ENCODE measurements at places on chromosomes 5 and 9.

DNA sequence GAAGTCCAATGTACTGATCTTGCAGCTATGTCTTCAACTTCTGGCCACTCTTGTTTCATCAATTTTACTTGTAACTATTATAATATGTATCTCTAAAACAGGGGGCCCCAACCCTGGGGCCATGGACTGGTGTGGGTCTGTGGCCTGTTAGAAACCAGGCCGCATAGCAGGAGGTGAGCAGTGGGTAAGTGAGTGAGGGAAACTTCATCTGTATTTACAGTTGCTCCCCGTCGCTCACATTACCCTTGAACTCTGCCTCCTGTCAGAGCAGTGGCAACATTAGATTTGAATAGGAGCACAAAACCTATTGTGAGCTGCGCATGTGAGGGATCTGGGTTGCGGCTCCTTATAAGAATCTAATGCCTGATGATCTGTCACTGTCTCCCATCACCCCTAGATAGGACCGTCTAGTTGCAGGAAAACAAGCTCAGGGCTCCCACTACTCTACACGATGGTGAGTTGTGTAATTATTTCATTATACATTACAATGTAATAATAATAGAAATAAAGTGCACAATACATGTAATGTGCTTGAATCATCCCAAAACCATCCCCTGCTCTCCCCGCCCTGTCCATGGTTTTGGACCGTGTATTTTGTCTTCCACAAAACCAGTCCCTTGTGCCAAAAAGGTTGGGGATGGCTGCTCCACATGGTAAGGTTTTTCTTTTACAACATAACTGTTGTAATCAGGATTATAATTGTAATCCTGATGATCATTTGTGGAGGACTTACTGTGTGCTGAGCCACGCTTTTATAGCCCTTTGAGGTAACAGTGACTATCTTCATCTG is 26.9 kb upstream of the SH3PXD2B start:
- DNase-seq: no peak

- no peak for DNase-seq
These were observed 25.4 kb downstream of the IRF1 start for GRCh38 chr5:132465059-132465707.

DNA sequence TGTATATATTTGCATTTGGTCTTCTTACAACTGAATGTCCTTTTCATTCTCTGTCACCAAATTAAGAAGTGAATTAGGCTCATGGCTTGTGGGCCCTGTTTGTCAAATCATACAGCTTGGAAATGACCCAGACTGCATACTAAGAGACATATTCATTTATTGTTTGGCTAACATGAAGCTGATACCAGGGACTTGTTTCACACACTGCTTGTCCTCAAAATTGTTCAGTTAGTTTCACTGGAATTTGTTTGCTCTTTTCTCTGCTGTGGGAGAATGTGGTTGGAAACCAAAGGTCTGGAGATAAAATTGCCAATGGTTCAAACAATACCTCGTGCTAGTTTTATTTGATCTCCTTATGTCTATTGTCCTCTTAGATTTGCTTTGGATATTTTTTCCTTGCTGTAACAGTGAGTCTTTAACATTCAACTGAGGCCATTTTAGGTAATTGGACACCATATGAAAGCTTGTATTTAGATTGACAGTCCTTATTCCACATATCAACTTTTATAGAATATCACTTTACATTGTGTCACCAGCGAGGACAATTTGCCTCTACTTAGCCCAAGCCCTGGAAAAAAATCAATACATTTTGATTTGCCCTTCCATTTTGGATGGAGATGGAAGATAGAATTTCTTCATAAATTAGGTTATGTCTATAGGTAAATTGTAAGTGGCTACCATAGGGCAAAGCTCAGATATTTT is 144.3 kb upstream of the MTAP start:
- DNase-seq: no peak

GRCh38 chr5:75706016-75706415 is 11.2 kb downstream of the POC5 start:
- DNase-seq: no peak

DNA sequence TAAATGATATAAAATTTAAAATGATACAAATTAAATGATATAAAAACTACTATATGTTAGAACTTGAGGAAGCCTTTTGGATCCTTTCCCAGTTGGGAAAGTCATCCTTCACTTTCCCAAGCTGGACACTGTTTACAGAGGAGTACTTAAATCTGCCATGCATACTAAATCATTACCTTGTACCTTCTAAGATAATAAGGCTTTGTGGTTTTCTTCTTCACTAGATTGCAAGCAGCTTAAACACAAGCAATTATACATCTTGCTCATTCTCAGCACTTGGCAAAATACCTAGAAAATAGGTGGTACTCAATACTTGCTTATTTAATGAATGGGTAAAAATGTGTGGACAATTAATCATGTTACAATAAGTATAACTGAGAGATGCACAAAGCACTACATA is 666.8 kb downstream of the PTPRD start:
- no peak for DNase-seq

DNA sequence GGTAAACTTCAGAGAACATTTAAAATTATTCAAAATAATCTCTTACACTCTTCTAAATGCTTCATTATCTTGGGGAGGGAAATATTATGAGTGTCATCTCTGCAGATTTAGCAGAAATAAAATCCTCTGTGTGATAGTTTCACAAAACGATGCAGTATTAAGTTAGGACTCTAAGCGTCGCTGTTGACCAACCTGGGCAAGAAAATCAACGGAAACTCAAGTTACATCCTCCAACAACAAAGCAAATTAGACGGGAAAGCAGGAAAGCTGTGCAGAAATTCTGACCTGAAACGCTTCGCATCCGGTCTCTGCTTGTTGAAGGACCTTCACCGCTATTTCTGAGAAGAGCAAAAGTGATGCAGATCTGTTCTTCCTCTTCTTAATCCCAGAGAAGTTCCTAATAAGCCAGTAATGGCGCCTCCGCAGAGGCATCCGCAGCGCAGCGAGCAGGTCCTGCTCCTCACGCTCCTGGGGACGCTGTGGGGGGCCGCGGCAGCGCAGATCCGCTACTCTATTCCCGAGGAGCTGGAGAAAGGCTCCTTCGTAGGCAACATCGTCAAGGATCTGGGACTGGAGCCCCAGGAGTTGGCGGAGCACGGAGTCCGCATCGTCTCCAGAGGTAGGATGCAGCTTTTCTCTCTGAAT is at the start of gene PCDHGA6:
TSS of gene PCDHGA6 (plus strand) at position 219 of the 645 bp plus-strand sequence. CDS start at position 412, 193 bp downstream.
- DNase-seq: no peak

- no peak for DNase-seq
These were observed 169.8 kb downstream of the COL23A1 start for GRCh38 chr5:178420354-178420781.

- DNase-seq: no peak
These were observed 1.8 kb upstream of the AMACR start for GRCh38 chr5:34009610-34010009.

- peak; percentile 63 for DNase-seq
These were observed 21.8 kb upstream of the ANKRD18A start for GRCh38 chr9:38641985-38642864.

- DNase-seq: no peak
These were observed 211.3 kb downstream of the NTRK2 start for GRCh38 chr9:84880835-84881234.

DNA sequence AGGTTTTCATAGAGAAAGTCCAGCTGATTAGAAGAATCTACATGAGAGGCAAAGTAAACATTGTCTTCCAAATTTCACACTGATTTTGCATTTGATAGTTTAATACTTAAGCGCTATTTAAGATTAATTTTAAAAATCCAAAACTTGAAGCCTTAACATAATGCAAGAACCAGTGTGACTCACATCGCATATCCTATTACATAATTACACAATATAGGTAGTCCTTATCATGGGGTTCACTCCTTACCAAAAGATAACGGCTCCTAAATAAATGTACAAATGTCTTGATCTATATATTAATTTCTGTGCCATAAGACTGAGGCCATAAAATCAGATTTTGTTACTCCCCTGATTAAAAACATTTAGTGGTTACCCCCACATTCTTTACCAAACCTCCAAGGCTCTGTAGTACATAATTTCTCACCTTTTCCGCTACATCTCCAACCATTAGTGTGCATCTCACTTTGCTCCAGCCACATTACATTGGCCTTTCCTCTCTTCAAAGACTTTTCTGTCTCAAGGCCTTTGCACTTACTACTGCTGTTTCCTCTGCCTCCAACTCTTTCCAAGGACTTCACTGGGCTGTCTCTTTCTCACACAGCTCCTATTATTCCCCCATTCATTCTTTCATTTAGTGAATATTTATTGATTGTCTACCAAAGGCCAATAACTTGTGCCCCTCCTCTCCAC is 1.0 kb downstream of the RIOK2 start:
- peak; percentile 68 for DNase-seq

DNA sequence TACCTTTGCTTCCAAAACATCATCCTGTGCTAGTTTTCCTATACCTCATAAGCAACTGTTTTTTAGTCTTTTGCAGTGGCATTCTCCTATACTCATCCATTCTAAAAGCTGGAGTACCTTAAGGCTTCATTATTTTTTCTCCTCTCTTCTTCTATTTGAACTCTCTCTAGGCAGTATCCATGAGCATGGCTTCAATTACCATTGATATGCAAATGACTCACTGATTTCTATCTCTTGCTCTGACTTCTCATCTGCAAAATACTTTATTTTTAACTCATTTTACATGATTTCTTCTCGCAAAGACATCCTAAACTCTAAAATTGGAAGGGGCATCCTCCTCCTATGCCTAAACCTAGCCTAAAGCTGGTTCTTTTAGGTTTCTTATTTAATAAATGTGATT is 365.1 kb upstream of the NUDT12 start:
- DNase-seq: no peak

- no peak for DNase-seq
These were observed 91.4 kb downstream of the ANXA1 start for GRCh38 chr9:73243078-73243477.

- no peak for DNase-seq
These were observed 152.4 kb upstream of the ARRDC3 start for GRCh38 chr5:91535499-91535898.

GRCh38 chr9:127518091-127518856 is 67.0 kb downstream of the LRSAM1 start:
- DNase-seq: no peak

DNA sequence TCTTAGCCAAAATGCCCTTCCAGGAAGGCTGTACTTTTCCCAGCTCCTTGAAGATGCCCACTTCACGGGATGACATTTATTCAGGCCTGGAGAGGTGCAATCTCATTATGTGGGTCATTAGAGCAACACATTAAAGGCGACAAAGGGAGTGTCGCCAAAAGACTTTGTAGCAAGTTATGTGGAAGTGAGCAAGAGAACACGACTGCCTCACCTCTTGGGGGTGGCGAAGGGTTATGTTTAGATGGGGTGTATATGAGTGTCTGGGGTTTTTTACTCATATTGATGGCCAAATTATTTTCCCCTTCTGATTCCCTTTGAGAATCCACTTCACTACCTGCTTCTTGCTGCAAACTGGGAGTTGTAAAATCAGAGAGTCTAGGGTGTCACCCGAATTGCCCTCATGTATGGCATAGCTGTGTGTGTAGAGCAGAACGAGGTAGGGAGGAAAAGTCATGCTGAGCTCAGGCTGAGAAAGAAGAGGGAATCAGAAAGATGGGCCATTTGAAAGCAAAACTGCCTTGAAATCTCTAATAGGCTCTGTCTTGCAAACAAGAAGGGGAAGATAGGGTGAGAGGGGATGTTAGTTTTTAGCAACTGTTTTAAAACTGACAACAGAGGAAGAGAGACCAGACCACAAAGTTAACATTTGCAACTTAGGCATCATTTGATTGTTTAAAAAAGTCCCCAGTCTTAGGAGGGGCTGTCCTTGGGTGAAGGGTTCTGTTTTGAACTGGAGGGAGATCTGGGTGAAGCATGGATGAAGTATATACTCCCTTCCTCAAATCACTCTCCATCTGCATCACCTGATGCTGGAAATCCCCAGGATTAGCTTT is 97.1 kb upstream of the IL12B start:
- DNase-seq: no peak

- peak; percentile 65 for DNase-seq
These were observed 1.1 kb downstream of the KIF2A start for GRCh38 chr5:62306896-62307689.

GRCh38 chr9:116070256-116070914 is 83.2 kb upstream of the PAPPA start:
- DNase-seq: no peak

DNA sequence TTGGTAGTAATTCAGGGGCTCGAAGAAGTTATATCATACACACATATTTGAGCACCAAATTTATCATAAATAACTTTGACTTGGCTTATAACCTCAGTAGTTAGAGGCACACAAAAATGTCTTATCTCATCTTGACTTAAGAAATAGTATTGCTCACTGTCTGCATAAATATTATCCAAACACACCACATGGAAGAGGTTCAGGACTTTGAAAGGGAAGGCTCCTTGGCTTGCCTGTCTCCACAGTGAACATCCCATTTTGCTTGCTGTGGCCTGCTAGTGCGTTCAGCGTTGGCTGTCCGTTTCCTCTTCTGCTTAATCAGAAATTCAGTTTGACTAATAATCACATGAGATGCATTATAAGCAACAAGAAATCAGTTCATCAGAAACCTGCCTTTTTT is 13.9 kb downstream of the GRXCR2 start:
- DNase-seq: no peak

DNA sequence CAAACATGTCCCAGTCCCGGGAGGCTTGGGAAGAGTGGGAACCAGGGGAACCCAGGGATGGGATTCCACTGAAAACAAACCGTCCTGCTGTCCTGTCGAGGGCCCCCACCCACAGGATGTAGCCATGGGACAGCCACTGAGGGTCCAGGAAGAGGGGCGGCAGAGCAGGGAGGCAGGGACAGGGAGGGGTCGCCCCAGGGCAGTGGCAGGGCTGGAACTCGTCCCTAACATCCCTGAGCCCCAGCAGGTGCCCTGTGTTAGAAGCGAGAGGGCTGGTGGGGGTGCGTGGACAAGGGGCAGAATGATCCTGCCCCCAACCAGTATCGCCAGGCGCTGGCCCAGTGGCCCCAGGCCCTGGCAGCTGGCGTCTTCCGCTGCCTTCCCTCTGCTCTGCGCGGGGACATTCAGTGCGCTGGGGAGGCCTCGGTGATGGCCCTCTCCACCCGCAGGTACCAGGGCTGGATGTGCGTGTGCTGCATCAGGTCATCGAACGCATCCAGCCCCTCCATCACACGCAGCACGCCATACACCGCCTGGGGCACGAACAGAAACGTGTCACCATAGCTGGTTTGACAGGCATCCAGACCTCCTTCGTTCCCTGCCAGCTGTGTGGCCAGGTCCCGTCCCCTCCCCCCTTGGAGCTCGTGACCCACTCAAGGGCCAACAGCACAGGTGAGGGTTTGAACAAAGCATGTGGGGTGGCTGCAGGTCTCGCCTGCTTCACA is 6.6 kb downstream of the PTGES2 start:
- no peak for DNase-seq

Data from RKO (cell line).